ENCODE measurements at places on chromosomes 3 and 15. TPM values are rescaled to one million over a fixed set of nuclear protein-coding genes. Genes with fewer than 3 reads are reported as not detected.

The DNAH1 gene
- total RNA-seq, result 3.1 TPM

The SCAANT1 gene
- total RNA-seq, result not detected

The POLQ gene
- total RNA-seq, result 13.8 TPM

The PPP4R2 gene
- total RNA-seq, result 69.0 TPM

The GOLGA8N gene
- total RNA-seq, result 0.50 TPM

The GAP43 gene
- total RNA-seq, result 2.3 TPM

The AP2M1 gene
- 879 TPM for total RNA-seq

The GP5 gene
- total RNA-seq, result 0.02 TPM

The TGM5 gene
- 0.14 TPM for total RNA-seq

The TTC21A gene
- 1.3 TPM for total RNA-seq
